ENCODE measurements at places on chromosomes 7 and 10.

DNA sequence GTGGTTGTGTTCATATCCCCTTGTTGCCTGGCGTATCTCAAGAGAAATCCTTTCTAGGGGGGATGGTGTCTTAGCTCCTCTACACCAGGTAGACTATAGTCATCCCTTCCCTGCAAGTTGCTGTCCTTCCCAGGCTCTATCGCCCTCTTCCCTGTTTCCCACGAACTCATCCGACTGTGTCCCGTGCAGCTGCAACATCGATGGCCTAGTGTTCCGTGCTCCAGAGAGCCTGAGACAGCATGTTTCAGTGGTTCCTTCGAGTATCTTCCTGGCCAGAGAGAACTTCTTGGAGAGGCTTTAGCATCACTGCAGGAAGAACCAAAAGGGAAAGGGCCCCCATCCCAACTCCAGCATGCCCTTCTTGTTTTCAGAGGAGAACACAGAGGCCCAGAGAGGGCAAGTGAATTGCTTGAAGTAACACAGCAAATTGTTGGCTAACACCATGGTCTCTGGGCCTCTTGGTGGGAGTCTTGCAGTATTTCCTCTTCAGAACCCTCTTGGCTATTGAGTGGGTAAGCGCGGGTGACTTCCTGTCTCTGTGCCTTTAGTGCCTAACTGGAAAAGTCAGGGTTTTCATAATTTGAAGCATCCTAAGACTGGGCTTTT is 162.9 kb downstream of the RGS10 start:
- no peak for DNase-seq

GRCh38 chr7:66502230-66503035 is 126.2 kb upstream of the KCTD7 start:
- no peak for DNase-seq

DNA sequence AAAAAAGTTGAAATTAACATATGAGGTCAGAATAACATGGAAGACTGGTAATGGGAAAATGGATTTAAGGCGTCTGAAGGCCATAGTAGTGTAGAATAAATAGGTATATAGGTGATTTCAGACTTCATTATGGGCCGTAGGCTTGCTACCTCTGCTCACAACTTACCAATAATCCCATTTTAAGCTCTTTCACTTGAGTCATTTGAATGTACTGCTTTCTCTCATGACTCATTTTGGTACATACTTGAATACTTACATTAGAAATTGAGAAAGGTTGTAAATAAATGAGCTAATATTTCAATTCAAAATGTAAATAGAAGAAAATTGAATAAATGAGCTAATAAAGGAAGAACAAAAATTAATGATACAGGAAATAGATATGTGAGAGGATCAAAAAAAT is 42.2 kb upstream of the NEUROD6 start:
- DNase-seq, result peak; percentile 11

GRCh38 chr7:18461785-18462467 is 33.6 kb upstream of the HDAC9 start:
- DNase-seq, result no peak

DNA sequence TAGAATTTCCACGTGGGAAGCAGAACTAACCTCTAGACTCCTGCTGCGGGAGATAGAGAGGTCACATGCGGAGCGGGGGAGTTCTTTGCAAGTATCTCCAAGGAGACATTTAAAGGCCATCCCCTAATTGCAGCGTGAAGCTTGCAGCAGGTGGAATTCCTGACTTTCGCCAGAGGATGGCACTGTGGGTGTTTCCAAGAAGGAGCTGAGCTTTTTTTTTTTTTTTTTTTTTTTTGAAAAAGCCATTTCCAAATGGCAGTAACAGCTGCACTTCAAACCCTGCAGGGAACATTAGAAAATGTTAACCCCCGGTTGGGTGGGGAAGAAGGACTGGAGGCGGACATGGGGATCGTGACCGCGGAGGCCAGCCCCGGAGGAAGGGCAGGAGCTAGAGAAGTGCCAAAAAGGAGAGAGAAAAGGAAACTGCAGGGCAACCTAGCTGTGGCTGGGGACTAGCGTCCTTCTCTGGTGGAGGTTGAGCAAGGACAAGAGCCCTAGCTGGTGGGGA is 487.7 kb downstream of the TYW1 start:
- peak; percentile 16 for DNase-seq

DNA sequence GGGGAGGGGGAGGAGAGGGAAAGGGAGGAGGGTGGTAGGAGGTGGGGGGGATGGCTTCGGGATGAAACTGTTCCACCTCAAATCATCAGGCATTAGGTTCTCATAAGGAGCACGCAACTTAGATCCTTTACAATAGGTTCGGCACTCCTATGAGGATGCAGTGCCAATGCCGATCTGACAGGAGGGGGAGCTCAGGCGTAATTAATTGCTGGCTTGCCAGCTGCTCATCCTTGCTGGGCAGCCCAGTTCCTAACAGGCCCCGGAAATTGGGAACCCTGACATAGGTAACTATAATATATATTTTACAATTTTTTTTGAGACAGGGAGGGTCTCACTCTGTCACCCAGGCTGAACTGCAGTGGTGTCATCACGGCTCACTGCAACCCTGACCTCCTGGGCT is 118.8 kb upstream of the SFMBT2 start:
- DNase-seq, result peak; percentile 17

DNA sequence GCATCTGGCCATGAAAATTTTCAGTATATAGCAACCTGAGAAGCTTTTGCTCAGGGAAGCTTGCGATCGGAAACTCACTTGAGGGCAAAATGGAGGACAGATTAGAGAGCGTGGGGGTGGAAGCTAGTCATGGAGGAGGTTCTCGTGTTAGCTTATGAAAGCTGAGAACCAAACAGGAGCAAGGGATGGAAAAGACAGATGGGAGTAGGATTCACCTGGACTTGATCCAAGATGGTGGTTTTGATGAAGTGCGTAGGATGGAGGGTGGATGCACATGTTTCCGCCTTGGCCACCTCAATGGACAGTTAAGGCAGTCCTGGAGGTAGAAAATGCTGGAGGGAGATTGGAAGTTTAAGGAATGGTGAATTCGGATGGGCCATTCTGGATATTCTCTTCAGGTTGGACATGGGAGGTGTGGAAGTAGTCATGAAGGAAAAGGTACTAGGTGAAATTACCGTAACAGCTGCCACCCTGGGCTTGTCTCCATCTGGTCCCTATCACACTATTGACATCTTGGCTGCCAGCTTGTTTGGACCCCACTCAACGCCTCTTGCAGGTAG is 6.3 kb upstream of the C10orf95 start:
- DNase-seq, result no peak

DNA sequence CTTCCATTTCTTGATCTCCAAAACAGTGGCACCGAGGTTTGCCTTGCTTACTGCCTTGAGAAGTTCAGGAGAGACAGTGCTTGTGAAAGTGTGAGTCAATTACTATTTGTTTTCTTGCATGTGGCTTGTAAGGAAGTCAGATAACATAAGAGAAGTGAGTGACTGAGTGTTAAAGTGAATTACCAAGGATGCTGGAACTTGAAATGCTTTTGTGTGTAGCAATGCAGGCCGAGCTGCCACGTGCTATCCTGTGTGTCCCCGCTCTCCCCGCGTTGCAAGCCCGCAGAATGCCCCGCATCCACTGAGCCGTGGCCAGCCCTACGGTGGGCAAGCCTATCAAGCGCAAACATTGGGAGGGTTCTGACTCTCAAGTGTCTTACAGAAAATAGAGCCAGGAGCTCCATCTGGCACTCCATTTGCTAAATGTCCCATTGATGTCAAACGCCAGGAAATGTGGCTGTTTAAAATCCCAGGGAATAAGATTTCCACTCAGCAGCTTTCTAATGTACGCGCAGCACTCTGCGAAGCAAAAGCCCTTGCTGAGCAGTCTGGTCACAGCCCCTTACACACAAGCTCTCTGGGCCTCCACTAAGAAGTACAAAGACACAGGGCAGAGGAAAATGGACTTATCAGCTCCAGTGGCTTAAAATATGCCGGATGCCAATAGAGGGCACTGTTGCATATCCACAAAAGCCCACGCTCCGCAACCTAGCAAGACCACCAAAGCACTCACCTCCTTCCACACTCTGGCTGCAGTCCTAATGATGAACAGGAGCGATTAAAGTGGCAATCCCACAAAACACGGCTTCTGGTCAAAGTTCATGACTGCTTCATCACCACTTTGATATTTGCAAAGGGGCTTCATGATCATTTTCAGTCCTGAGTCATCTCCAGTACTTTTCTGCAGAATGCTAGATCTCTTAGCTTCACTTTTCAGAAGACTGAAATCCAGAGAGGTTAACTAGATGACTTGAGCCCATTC is 158.0 kb upstream of the ITGB1 start:
- no peak for DNase-seq

- no peak for DNase-seq
Measured at GRCh38 chr7:155362380-155363145, 64.9 kb downstream of the INSIG1 start.

- peak; percentile 21 for DNase-seq
Measured at GRCh38 chr7:130070861-130071622, 708 bp downstream of the KLHDC10 start.

GRCh38 chr7:142568435-142569097 is 180.7 kb upstream of the PRSS1 start:
- DNase-seq, result peak; percentile 71

DNA sequence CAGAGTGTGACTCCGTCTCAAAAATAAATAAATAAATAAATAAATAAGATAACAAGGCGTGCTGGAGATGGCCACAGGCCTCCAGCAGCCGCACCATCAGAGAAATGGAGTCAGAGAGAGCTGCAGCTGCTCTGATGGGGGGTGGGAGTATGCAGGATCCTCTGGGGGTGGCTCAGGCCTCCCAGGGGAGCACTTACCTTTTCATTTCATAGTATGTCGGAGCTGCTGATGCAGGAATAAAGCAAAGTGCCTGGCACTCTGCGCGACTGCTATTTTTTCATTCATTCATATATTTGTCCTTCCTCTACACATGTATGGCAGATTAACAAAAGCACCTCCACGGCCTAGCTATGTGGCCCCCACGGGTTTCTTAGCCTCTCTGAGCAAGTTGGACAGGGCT is 175.9 kb downstream of the CUX1 start:
- no peak for DNase-seq

DNA sequence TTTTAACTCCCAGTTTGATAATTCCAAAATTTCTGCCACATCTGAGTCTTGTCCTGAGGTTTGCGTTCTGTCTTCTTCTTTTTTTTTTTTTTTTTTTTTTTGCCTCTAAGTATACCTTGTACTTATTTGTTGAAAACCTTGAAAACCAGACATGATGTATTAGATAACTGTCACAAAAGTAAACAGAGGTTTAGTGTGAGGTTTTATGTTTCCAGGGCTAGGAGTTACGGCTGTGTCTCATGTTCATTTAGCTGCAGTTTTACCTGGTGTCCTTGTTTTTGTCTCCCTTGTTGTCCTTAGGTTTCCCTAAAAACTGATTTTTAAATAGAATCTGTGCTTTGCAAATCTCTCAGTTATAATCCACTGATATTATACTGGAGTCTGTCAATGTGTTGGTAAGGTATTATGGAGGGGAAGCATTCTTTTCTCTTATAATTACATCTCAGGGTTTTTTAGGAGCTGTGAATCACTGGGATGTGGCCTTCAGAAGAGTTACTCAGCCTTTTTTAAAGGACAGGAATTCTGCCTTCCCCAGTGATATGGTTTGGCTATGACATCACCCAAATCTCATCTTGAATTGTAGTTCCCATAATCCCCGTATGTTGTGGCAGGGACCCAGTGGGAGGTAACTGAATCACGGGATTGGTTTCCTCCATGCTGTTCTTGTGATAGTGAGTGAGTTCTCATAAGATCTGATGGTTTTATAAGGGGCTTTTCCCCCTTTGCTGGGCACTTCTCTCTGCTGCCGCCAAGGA is 95.0 kb downstream of the CDCA7L start:
- DNase-seq, result no peak

GRCh38 chr10:1363446-1364121 is 307.4 kb downstream of the WDR37 start:
- DNase-seq, result no peak

DNA sequence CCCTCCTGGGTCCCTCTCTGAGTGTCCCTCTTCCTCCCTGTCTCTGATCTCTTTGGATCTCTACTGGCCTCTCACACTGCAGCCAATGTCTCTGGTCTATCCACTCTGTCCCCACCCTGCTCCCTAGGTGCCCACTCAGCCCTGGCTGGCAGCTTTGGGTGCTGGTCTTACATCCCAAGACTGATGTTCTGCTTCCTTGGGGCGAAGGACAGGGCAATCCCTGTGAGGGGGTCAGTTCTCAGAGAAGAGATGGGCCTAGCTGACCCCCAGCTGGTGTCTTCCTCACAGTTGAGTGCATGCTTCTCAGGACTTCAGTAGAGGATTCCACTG is 51.7 kb upstream of the CAMK2B start:
- no peak for DNase-seq

Measured in mammary epithelial cell (primary cell).